Pancreas (tissue), 10 donors: ENCODE measurements at places on chromosomes 5 and 9. TPM values are rescaled to one million over a fixed set of nuclear protein-coding genes. Genes with fewer than 3 reads are reported as not detected.

- DNase-seq = peak; percentile 68
Observed at GRCh38 chr9:121744002-121744686, 92.7 kb downstream of the DAB2IP start.

- DNase-seq = peak; percentile 98
Observed at GRCh38 chr9:136363106-136363948, at the start of gene DNLZ. Gene DNLZ, minus strand, starts transcription at chr9:136363744. Its CDS starts 30 bp downstream, at chr9:136363714.

DNA sequence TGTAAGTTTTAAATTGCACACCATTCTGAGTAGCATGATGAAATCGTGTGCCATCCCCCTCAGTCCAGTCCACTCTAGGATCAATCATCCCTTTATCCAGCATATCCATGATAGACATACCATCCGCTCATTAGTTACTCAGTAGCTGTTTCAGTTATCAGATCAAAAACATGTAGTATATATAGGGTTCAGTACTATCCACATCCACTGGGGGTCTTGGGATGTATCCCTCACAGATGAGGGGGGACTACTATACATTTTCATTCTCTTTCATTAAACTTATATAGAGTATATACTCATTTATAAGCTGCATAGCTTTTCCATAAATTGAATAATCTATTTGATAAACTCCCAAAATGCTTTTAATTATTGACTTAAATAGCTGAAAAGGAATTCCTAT lies 67.6 kb downstream of the MEIKIN start:
- no peak for DNase-seq

- DNase-seq = no peak
Observed at GRCh38 chr5:92715946-92716520, 865.0 kb downstream of the NR2F1-AS1 start.

DNA sequence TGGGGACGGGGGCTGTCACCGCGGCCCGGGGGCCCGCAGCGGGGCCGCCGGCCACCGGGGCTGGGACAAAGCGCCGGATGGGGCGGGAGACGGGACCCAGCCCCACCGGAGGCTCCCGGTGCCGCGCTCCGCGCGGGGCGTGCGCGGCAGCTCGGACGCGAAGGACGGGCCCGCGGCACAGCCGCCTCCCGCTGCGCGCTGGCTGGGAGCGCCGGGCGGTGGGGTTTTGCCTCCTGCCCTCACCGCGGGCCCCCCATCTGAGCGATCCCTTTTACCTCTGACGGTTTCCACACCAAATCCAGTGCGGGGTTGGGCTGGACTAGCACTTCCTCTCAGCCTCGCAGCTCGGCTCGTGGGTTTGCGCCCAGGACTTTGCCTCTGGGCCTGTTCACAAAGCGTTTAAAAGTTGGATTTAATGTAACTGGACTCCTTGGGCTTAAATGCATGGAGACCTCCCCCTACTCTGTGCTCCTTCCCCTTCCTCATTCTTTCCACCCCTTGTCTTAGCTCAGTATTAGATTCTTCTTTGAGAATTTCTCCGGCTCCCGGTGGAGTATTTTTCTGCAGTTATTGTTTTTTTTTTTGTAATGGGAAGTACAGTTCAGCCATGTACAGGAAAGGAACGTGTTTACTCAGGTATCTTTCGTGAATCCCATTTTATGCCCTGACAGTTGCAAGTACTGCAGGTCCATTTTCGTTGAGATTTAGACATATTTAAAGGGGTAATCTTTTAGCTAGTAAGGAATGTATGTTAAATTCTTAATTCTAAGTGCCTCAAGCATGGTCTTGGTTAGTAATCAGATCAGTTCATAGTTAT lies 691 bp downstream of the FCHO2 start:
- DNase-seq = peak; percentile 51

TPPP gene
- 6.4 TPM for polyA plus RNA-seq

FAM200C gene
- 2.5 TPM for polyA plus RNA-seq
